ENCODE measurements at places on chromosomes 5 and 9. TPM values are rescaled to one million over a fixed set of nuclear protein-coding genes. Genes with fewer than 3 reads are reported as not detected.

GRCh38 chr5:127206320-127207113 lies 84.1 kb upstream of the MEGF10 start:
- no peak overlapping the region for H3K4me3 ChIP-seq
- H3K36me3 ChIP-seq, result no peaks in the 10 kb centered on the region
- H3K27ac ChIP-seq, result no peak overlapping the region
- DNase-seq, result no peak
- H3K4me1 ChIP-seq, result no peaks in the 10 kb centered on the region

- no peaks in the 10 kb centered on the region for H3K4me1 ChIP-seq
- no peak for DNase-seq
- H3K4me3 ChIP-seq, result no peak overlapping the region
- H3K27me3 ChIP-seq, result no peaks in the 10 kb centered on the region
- H3K27ac ChIP-seq, result no peak overlapping the region
These were observed 415.2 kb upstream of the TRPC7 start for GRCh38 chr5:136780518-136780917.

DNA sequence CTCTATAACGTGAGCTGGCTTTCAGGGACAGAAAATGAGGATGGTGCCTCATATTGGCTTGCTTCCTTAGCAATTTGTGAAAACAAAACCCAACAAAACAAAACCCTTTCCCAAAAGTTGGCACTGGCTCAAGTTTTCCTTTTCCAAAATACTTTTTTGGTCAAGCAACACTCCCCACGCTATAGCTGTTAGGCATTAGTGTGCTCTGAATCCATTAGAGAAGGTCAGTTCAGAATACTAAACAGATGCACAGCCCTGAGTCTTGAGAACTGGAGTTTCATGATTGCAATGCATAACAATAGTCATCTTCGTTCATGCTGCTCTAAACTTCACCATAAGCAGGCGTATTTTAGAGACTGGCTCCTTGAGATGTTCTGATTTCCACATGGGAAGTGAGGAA lies 172.0 kb upstream of the KLF9 start:
- peaks cover 6% of the 10 kb centered on the region for H3K4me1 ChIP-seq
- H3K27me3 ChIP-seq, result no peaks in the 10 kb centered on the region
- no peak overlapping the region for H3K27ac ChIP-seq
- no peak for DNase-seq

- no peak overlapping the region for H3K27ac ChIP-seq
- H3K4me3 ChIP-seq, result no peak overlapping the region
- H3K4me1 ChIP-seq, result no peaks in the 10 kb centered on the region
- H3K36me3 ChIP-seq, result no peaks in the 10 kb centered on the region
These were observed 104.6 kb downstream of the INSYN2B start for GRCh38 chr5:169875731-169876130.

The ATP10B gene
- 0.48 TPM for total RNA-seq

- no peak overlapping the region for H3K27ac ChIP-seq
- H3K4me1 ChIP-seq, result peaks cover 5% of the 10 kb centered on the region
- DNase-seq, result no peak
- no peaks in the 10 kb centered on the region for H3K27me3 ChIP-seq
- no peaks in the 10 kb centered on the region for H3K36me3 ChIP-seq
These were observed 2.6 kb upstream of the UAP1L1 start for GRCh38 chr9:137074657-137075274.

GRCh38 chr9:105359892-105360291 lies 87.9 kb upstream of the FSD1L start:
- H3K4me3 ChIP-seq, result no peak overlapping the region
- H3K4me1 ChIP-seq, result no peaks in the 10 kb centered on the region
- no peaks in the 10 kb centered on the region for H3K27me3 ChIP-seq
- no peak overlapping the region for H3K27ac ChIP-seq
- H3K36me3 ChIP-seq, result no peaks in the 10 kb centered on the region

GRCh38 chr9:107358986-107359385 lies 75.9 kb downstream of the RAD23B start:
- H3K27me3 ChIP-seq, result no peaks in the 10 kb centered on the region
- H3K27ac ChIP-seq, result no peak overlapping the region
- H3K4me3 ChIP-seq, result no peak overlapping the region
- no peaks in the 10 kb centered on the region for H3K36me3 ChIP-seq
- no peak for DNase-seq

- H3K27me3 ChIP-seq, result no peaks in the 10 kb centered on the region
- peaks cover 3% of the 10 kb centered on the region for H3K4me1 ChIP-seq
- DNase-seq, result no peak
- H3K4me3 ChIP-seq, result no peak overlapping the region
- H3K27ac ChIP-seq, result no peak overlapping the region
- H3K36me3 ChIP-seq, result no peaks in the 10 kb centered on the region
These were observed 5.2 kb downstream of the GM2A start for GRCh38 chr5:151258201-151258611.

The BTNL3 gene
- total RNA-seq, result 0.12 TPM

The ZBTB43 gene
- total RNA-seq, result 20.8 TPM
